Lower lobe of right lung (tissue), 2 donors: ENCODE measurements at places on chromosomes 4 and X.

- no peak for DNase-seq
- H3K4me1 ChIP-seq, result no peaks in the 10 kb centered on the region
- no peak overlapping the region for H3K27ac ChIP-seq
- H3K4me3 ChIP-seq, result no peak overlapping the region
- H3K36me3 ChIP-seq, result no peaks in the 10 kb centered on the region
- no peaks in the 10 kb centered on the region for H3K27me3 ChIP-seq
Measured at GRCh38 chrX:153869473-153870287, 16.3 kb downstream of the L1CAM start.

DNA sequence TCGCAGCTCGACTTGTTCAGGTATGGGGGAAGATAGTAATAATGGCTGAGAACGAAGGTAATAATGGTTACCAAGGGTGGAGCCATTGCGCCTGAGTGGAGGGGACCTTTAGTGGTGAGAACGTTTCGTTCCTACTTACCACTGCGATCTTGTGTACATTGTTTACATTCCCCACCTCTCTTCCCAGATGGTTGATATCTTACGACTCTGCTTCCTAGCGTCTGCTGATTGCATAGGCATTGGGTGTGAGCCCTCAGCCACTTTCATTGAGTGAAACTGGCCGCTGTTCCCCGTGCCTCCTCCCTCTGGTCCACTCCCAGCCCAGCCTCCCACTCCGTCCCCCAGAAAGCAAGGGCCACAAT, 850 bp downstream of the IGBP1 start:
- peak overlapping the region; percentile 75 for H3K4me3 ChIP-seq
- H3K36me3 ChIP-seq, result peaks cover 5% of the 10 kb centered on the region
- H3K27me3 ChIP-seq, result no peaks in the 10 kb centered on the region
- peak overlapping the region; percentile 87 for H3K27ac ChIP-seq
- no peak for DNase-seq

- no peaks in the 10 kb centered on the region for H3K4me1 ChIP-seq
- no peak for DNase-seq
- no peak overlapping the region for H3K4me3 ChIP-seq
- H3K27me3 ChIP-seq, result no peaks in the 10 kb centered on the region
- no peak overlapping the region for H3K27ac ChIP-seq
Measured at GRCh38 chr4:140839406-140839805, 83.2 kb upstream of the TBC1D9 start.

DNA sequence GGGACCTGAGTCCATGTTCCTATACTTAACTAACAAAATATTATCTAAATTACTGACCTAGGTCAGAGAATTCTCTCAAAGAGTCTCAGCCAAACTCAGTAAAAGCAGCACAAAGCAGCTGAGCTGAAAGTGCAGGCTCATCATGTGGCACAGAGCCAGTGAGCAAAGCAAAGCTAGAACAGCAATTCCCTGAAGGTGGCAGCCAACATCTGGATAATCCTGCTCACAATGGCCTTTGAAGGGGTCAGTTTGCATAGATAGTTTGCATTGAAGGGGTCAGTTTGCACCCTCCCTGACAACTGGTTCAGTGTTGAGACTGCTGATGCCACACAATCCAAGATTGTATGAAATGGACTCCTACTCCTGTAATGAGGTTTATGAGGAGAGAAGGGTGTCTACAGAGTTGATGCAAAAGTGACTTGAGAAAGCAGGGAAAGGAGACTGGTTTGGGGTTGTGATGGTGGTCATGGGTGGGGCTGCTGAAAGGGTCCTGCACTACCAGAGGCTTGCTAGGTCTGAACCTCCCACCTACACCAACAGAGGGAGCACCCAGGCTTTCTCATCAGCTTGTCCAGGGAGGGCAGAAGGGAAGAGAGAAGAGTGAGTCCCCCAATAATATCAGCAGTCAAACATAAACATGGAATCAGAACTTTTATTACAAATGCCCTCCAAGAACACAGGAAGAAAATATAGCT, 39.7 kb downstream of the TRIM61 start:
- no peak overlapping the region for H3K27ac ChIP-seq
- DNase-seq, result no peak
- no peaks in the 10 kb centered on the region for H3K36me3 ChIP-seq
- no peak overlapping the region for H3K4me3 ChIP-seq

DNA sequence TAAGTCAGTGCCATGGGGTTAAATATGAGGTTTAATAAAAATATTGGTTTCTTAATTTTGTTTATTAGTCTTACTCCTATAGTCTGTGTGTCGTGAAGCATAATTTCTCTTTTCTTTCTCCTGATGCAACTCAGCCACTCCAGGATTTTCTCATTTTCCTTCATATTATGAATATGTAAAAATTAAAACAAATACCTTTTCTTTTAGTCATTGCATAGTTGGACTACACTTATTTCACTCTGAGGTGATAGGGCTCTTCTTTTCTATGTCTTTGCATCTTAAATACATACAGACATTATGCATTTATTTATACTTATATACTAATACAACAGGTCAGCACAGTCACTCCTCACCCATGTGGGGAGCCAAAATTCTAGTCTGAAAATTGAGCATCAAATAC, 19.1 kb downstream of the GALNT7 start:
- H3K27me3 ChIP-seq, result no peaks in the 10 kb centered on the region
- no peak for DNase-seq
- H3K4me1 ChIP-seq, result peaks cover 15% of the 10 kb centered on the region
- H3K27ac ChIP-seq, result no peak overlapping the region
- no peak overlapping the region for H3K4me3 ChIP-seq
- no peaks in the 10 kb centered on the region for H3K36me3 ChIP-seq

- no peak overlapping the region for H3K4me3 ChIP-seq
- DNase-seq, result no peak
- peaks cover 11% of the 10 kb centered on the region for H3K4me1 ChIP-seq
- no peaks in the 10 kb centered on the region for H3K36me3 ChIP-seq
- no peak overlapping the region for H3K27ac ChIP-seq
- H3K27me3 ChIP-seq, result no peaks in the 10 kb centered on the region
Measured at GRCh38 chrX:130093271-130093670, 17.0 kb downstream of the ELF4 start.

GRCh38 chrX:115268421-115268820, 21.1 kb upstream of the LUZP4 start:
- no peak overlapping the region for H3K27ac ChIP-seq
- no peaks in the 10 kb centered on the region for H3K36me3 ChIP-seq
- no peak for DNase-seq
- no peak overlapping the region for H3K4me3 ChIP-seq

DNA sequence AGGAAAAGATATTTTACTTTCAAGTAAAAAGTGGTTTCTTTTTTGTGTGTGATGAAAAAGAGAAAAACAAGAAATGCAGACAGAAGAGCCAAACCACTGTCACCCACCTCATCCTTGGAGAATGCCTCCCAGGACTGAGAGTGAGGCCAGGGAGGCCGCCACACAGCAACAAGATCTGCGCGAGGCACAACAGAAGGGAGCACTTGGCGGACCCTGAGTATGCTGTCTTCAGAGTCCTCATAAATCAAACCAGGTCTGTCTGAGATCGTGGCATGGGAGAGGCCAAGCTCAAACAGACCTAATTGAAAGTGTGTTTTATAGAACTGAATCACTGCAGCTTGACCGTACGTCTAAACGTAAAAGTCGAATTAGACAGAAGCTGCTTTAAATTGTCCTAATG, 134.3 kb upstream of the VCX2 start:
- H3K27ac ChIP-seq, result no peak overlapping the region
- no peaks in the 10 kb centered on the region for H3K36me3 ChIP-seq
- no peaks in the 10 kb centered on the region for H3K27me3 ChIP-seq
- no peak overlapping the region for H3K4me3 ChIP-seq
